GM13977 (cell line): ENCODE measurements at places on chromosomes 4 and X.

DNA sequence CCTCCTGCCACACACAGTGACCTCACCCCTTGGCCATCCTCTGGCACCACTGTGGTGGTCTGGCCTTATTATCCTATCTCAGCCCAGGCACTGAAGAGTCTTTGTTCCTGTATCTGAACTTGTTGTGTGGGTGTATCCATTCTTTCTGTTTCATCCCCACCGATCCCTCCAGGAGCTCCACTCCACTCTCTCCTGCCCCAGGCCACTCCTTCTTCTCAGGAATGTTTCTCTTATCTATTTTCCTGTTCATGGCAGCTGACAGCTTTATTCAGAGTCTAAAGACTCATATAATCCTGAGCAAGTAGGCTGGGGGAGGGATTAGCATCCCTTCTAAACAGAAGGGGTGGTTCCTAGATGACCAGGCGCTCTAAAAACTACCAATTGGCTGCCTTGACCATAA lies 150.0 kb downstream of the ANAPC10 start:
- no peak for DNase-seq

- DNase-seq: no peak
Measured at GRCh38 chrX:121256647-121257046, 209.2 kb downstream of the GLUD2 start.

DNA sequence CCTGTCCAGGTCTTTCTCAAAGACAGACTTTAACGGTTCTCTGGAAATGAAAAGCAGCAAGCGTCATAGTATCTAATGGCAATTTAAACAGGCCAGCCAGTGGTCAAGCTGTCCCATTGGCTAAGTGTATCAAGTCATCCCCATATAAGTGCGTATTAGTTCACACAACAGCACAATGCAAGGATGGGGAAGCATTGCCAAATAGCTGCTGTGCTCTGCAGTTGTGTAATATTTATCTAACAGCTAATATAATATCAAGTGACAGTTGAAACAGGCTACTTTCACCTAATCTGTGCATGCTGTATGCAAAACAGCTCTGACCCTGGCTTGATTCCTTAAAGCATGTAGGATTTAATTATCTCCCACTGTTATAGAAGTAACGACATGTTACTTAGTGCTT lies 134.8 kb upstream of the PPARGC1A start:
- no peak for DNase-seq

GRCh38 chrX:44795945-44796450 lies 47.8 kb upstream of the DUSP21 start:
- DNase-seq: no peak

DNA sequence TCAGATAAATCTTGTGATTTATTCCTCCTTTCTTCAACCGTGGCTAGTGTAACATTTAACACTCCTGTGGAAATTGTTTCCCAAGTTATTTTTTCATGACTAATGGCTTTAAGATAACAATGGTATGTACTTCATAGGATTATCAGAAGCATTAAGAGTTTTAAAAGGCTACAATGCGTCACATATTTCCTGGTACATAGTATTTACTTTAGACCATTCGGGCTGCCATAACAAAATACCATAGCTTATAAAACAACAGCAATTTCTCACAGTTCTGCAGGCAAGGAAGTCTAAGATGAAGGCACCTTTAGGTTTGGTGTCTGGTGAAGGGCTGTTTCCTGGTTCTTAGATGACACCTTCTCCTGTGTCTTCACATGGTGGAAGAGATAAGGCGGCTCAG lies 158.6 kb downstream of the PAPSS1 start:
- no peak for DNase-seq

- DNase-seq: no peak
Measured at GRCh38 chrX:8049827-8050226, 121.2 kb downstream of the VCX2 start.

DNA sequence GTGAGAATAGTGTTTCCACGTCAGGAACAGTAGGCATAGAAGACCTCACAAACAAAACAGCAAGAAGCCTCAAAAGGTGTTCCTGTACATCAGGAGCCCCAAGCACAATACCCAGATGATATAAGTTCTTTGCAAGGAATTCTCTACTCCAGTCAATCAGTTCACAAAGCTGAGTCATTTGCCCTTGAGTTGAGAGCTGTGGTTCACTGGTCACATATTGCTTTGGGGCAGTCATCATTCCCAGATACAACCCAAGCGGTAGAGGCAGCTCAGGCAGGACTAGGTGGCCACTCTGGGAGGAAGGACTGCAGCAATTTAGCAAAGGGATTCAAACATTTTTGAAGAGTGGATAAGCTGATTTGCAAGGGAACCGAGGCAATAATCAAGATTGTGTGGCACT lies 551.5 kb upstream of the ZFP42 start:
- DNase-seq: no peak

- DNase-seq: no peak
Measured at GRCh38 chr4:11416071-11416766, 12.5 kb downstream of the HS3ST1 start.

DNA sequence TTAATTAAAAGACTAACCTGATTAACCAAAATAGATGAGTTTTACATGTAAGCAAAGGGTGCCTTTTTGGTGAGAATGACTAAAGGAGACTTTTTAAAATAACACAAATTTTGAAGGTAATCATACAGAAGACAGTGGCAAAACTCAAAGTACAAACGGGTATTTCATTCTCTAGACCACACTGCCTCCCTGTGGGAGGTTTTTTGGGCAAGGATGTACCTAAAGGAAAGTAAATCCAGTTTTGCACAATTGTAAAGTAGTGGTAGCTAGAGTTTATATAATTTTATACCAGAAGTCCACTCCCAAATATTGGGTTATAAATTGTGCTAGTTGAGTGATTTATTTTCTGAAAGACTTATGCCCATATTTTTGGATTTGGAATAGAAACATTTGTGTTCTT lies 201.0 kb downstream of the PAPSS1 start:
- no peak for DNase-seq

DNA sequence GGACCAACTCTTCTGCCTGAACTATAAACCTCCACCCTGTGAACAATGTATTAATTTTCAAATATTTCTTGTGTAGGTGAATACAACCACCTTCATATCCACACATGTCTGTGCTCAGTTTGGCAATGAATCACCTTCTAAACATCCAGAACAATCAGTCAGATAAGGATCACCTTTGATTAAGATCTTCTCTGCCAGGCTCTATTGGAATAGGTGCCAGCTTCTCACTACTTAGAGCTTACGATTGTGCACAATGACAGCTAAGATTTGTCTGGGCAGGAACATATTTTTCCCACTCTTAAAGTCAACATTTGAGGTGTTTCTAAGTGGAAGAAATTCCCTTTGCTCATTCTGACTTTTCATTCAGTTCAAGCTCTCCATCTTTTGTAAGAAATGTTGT lies 237.2 kb downstream of the IL1RAPL2 start:
- DNase-seq: no peak

- DNase-seq: no peak
Measured at GRCh38 chrX:101986586-101986985, 54.8 kb upstream of the ZMAT1 start.
